ENCODE measurements at places on chromosomes 1 and 21.
A peak's percentile ranks its signal among the peaks of the same experiment; 100 is the strongest.

GRCh38 chr1:43872280-43872679, 61.3 kb upstream of the ARTN start:
- H3K27me3 ChIP-seq: no peaks in the 10 kb centered on the region
- H3K36me3 ChIP-seq: no peaks in the 10 kb centered on the region
- H3K4me3 ChIP-seq: no peak overlapping the region

GRCh38 chr1:162285149-162285561, 91.5 kb downstream of the SPATA46 start:
- H3K27ac ChIP-seq: no peak overlapping the region
- no peaks in the 10 kb centered on the region for H3K4me1 ChIP-seq
- no peak overlapping the region for H3K4me3 ChIP-seq
- no peak for DNase-seq
- peaks cover 9% of the 10 kb centered on the region for H3K27me3 ChIP-seq
- H3K36me3 ChIP-seq: no peaks in the 10 kb centered on the region

- DNase-seq: peak; percentile 61
- H3K36me3 ChIP-seq: no peaks in the 10 kb centered on the region
- H3K27me3 ChIP-seq: no peaks in the 10 kb centered on the region
Observed at GRCh38 chr1:41811051-41811795, 107.5 kb downstream of the HIVEP3 start.

DNA sequence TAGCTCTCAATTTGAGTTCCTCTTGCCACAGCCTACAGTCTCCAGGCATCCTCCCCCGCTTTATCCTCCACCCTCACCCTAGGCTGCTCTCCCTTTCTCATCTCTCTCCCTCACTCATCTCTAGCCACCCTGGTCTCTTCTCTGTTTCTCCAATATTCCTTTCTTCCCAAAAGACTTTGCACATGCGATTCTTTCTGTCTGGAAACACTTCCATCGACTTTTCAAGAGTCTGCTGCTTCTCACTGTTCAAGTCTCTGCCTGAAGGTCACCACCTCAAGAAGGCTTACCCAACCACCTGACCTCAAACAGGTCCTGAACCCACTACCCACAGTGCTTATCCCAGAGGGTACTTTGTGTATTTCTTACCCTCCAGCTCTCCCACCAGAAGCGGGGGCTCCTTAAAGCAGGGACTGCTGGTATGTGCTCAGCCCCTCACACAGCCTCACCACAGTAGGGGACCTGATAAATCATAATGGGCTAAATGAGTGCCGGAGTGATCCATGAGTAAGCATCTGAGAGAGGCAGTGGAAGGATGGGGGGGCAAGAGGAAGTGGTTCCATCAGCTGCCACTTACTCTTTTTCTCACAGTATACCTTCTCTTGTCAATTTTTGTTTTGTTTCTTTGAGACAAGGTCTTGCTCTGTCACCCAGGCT, 14.3 kb upstream of the KRTAP19-8 start:
- no peak overlapping the region for H3K4me3 ChIP-seq
- H3K36me3 ChIP-seq: no peaks in the 10 kb centered on the region
- H3K4me1 ChIP-seq: no peaks in the 10 kb centered on the region
- H3K27ac ChIP-seq: no peak overlapping the region

- peak within 1 kb of the TSS; percentile 75 for H3K4me3 ChIP-seq
- peak within 1 kb of the TSS; percentile 43 for H3K27ac ChIP-seq
- H3K4me1 ChIP-seq: peaks cover 57% of the 10 kb centered on the region
- peaks cover 7% of the 10 kb centered on the region for H3K36me3 ChIP-seq
Observed at GRCh38 chr1:209674957-209675564, at the start of gene G0S2. G0S2 (plus strand) TSS chr1:209675412; CDS start chr1:209675685, 273 bp downstream.

DNA sequence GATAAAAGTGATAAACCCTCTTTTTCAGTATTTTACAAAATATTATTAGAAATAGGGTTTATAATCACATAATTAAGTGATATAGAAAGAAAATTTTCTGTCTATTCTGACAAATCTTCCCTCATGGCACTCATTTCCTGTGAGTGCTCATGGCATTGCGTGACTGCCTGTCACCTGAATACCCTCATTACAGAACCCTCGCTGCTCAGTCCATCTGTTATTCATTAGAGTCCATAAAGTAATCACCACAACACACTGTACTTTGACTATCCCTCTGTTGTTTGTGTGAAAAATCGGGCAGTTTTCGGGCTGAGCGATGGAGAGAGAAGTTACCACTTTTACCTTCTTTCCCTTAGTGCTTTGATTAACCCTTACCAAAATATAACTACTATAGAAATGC, 100.4 kb upstream of the BRINP3 start:
- no peaks in the 10 kb centered on the region for H3K36me3 ChIP-seq
- H3K4me1 ChIP-seq: no peaks in the 10 kb centered on the region
- H3K27me3 ChIP-seq: no peaks in the 10 kb centered on the region
- no peak for DNase-seq
- H3K27ac ChIP-seq: no peak overlapping the region

DNA sequence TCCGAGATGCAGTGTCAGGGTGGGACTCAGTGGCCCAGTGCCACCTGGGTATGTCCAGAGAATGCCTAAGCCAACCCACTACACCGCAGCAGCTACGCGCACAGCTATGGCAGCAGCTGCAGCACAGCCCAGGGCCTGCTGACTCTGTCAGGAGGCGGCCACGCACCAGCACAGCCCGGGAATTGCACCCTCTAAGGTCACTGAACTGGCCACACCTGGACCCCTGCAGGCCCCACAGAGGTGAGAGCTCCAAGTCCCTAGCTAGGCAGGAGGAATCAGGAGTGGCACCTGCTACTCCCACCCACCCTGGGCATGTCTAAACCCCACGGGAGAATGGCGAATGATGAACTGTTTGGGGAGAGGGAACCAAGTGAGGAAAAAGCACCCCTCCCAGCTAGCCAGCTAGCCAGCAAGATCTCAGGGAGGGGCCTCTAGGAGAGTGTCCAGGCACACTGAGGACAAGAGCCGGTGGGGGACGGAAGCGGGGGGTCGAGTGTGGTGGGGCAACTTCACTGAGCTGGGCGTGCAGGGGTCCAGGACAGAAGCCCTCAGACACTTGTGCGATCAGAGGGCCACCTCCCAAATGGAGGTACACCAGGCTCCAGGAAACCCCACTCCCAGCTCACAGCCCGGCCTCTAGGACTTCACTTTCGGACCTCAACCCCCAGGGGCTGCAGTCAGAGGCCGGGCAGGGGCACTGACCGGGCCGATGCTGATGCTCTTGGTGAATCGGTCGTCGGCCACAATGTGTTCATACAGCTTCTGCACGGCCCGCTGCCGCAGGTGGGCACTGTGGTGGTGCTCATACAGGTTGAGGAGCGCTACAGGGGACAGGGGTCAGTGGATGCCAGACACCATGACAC, 13.9 kb downstream of the LSS start:
- H3K27ac ChIP-seq: no peak overlapping the region
- H3K4me1 ChIP-seq: no peaks in the 10 kb centered on the region
- no peaks in the 10 kb centered on the region for H3K27me3 ChIP-seq
- H3K4me3 ChIP-seq: no peak overlapping the region
- no peaks in the 10 kb centered on the region for H3K36me3 ChIP-seq
- no peak for DNase-seq

DNA sequence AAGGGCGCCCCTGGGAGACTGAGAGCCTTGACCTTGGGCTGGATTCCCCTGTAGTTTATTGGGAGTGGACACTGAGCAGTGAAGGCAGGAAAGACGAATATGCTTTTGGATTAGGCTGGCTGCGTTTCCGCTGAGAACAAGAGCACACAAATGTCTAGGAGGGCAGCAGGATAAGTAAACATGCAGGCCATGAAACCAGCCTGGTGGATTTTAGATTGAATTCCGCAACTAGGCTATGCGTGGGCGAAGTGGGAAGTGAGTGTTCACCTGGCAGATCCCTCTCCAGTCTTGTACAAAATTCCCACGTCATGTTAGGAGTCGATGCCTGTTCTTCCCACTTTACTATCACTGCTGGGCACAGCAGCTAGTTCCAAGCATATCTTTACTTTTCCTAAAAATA, 21.4 kb upstream of the KCNJ6 start:
- H3K27me3 ChIP-seq: no peaks in the 10 kb centered on the region
- no peak overlapping the region for H3K27ac ChIP-seq
- no peak for DNase-seq
- no peaks in the 10 kb centered on the region for H3K36me3 ChIP-seq
- no peak overlapping the region for H3K4me3 ChIP-seq
- no peaks in the 10 kb centered on the region for H3K4me1 ChIP-seq

DNA sequence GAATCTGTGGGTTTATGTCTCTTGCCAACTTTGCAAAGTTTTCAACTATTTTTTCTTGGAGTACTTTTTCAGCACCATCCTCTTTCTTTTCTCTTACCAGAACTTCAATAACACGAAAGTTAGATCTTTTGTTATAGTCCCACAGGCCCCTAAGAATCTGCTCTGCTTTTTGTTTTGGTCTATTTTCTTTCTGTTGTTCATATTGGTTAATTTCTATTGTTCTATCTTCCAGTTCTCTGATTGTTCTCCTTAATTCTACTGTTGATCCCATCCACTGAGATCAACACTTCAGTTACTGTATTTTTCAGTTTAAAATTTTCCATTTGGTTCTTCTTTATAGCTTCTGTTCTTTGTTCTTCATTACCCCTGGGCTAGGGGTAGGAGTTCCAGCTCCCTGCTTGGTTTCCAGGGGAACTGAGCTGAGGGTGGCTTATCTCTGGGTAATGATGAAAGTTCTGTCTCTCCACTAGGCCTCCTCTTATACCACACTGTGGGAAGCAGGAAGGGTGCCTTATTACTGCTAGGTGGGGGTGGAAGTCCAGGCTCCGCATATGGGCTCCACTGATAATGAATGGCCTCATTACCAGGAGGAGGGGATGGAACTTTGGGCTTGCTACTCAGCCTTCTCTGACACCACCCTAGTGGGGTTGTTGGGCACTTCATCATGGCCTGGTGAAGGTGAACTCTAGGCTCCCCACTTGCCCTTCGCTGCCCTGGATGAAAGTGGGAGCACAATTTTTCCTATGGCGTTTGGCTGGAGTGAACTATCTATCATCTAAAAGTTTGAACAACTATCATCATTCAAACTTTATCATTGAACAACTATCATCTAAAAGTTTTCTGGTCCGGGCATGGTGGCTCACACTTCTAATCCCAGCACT, 39.3 kb downstream of the NAV1 start:
- no peak for DNase-seq
- H3K27me3 ChIP-seq: no peaks in the 10 kb centered on the region
- no peaks in the 10 kb centered on the region for H3K4me1 ChIP-seq
- H3K4me3 ChIP-seq: no peak overlapping the region
- H3K36me3 ChIP-seq: no peaks in the 10 kb centered on the region
- H3K27ac ChIP-seq: no peak overlapping the region

DNA sequence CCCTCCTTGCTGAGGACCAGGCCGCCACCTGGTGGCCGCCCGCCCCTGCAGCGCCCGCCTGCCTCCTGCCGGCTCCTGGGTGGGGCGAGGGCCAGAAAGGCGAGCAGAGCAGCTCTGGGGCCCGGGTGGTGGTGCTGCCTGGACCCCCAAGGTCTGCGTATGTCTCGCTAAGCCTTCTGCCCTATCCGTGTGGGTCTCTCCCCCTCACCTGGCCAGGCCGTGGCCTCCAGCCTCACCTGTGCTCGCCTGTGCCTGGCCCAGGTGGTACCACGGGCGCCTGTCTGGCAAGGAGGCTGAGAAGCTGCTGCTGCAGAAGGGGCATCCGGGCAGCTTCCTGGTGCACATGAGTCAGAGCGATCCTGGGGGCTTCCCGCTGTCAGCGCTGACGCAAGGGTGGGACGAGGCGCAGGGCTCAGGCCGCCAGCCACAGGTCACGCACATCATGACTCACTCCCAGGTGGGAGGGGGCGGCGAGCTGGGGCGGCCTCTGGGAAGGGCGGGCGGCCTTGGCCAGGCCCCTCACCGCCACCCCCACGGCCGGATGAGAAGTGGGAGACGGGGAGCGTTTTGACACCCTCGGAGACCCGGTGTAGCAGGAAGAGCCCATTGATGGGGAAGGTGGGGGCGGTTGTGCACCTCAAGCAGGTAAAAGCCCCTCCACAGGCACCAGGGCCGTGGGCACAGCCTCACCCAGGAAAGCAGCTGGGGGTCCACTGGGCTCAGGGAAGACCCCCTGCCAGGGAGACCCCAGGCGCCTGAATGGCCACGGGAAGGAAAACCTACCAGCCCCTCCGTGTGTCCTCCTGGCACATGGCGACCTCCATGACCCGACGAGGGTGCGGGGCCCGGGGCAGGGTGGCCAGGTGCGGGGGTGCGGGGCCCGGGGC, 9.9 kb downstream of the RNF223 start:
- H3K4me3 ChIP-seq: peak overlapping the region; percentile 77
- H3K27ac ChIP-seq: peak overlapping the region; percentile 83
- H3K27me3 ChIP-seq: peaks cover 4% of the 10 kb centered on the region
- H3K4me1 ChIP-seq: peaks cover 38% of the 10 kb centered on the region
- H3K36me3 ChIP-seq: peaks cover 6% of the 10 kb centered on the region

GRCh38 chr1:97826820-97827219, 94.0 kb downstream of the DPYD start:
- H3K4me3 ChIP-seq: no peak overlapping the region
- DNase-seq: no peak
- no peak overlapping the region for H3K27ac ChIP-seq
- H3K27me3 ChIP-seq: no peaks in the 10 kb centered on the region
- H3K4me1 ChIP-seq: peaks cover 7% of the 10 kb centered on the region
- H3K36me3 ChIP-seq: peaks cover 2% of the 10 kb centered on the region

DNA sequence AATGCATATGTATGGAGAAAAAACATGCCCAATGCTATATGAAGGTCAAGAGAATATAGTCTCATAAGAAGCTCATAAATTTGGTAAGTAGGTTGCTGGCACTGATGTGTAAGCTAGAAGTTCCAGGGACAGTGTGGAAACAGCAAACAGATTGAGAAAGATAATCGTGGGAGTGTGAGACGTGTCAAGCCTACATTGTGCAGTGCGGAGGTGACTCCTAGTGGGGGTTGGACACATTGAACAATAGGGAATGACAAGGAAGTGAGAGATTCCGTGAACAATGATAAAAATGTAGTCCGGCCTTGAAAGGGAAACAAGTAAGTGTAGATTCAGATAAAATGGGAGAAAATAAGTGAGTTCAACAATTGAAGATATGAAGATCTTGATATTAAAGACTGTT, 788.4 kb upstream of the PRMT6 start:
- H3K4me3 ChIP-seq: no peak overlapping the region
- H3K27me3 ChIP-seq: no peaks in the 10 kb centered on the region
- H3K27ac ChIP-seq: no peak overlapping the region
- no peak for DNase-seq

- H3K27me3 ChIP-seq: peaks cover 40% of the 10 kb centered on the region
- H3K4me3 ChIP-seq: peak within 1 kb of the TSS; percentile 40
- no peaks in the 10 kb centered on the region for H3K36me3 ChIP-seq
- peaks cover 4% of the 10 kb centered on the region for H3K4me1 ChIP-seq
- no peak within 1 kb of the TSS for H3K27ac ChIP-seq
Observed at GRCh38 chr1:53061859-53062707, at the start of gene PODN. PODN (plus strand) TSS chr1:53062213; CDS start chr1:53069856, 7,643 bp downstream.

DNA sequence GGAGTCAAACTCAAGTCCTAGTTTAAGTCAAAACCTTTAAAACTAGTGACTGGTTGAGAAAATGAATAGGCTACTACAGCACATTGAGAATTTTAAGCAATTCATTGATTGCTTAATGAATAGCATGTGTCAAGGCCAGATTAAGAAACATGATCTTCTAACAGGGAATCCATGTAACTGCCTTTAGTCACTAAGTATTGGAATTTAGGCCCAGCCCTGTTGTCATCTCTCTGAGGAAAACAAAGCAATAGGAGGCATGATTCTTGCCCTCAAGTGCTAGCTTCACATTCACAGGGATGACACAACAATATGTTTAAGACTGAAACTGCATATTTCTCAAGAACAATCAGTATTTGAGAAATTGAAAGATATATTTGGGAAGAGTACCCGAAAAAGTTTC, 70.0 kb upstream of the PTGS2 start:
- no peaks in the 10 kb centered on the region for H3K36me3 ChIP-seq
- no peak for DNase-seq
- H3K4me1 ChIP-seq: no peaks in the 10 kb centered on the region
- no peaks in the 10 kb centered on the region for H3K27me3 ChIP-seq
